ENCODE measurements at places on chromosomes 11 and 22.

DNA sequence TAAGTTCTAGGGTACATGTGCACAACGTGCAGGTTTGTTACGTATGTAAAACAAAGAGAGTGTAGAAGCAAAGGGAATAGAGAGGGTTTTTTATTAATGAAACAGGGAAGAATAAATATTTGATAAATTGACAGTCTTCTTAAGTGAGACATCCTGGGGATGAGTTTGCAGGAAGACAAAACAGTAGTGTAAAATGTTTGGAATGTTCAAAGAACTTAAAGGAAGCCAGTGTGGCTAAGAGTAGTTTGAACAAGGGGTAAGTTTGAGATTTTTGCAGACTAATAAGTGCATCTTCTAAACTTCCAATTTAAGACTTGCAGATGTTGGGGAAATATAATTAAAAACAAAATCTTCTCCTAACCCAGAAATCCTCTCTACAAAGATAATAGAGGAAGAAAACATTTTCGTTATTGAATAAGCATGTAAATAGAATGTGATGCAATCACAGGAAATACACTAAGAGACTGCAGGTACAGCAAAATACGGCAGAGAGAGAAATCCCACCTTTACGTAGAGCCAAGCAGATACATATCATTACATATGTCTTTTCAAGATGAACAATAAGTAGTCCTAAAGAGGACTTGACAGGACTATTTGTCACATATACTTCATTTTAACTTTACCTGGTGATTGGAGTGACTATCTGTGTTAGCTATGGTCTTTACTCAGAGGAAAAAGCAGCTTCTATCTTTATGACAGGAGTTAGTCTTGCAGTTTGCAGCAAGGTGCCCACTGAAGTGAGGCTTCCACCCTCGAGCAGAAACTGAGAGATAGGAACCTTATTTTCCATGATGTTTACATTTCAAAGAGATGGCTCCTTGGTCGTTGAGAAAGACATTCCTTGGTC, 402.1 kb downstream of the CNTN5 start:
- no peak for DNase-seq

DNA sequence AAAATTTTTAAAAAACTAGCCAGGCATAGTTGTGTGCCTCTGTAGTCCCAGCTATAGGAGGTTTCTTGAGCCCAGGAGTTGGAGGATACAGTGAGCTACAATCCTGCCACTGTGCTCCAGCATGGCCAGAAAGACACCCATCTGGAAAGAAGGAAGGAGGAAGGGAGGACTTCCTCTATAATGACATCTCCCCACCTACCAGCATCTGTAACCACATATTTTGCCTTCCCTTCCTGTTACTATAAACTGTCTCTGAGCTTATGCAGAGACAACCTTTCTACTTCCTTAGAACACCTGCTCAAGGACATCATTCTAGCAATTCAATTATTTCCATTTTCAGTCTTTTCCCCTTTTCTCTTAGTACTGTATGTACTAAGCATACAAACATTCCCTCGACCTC, 2.2 kb upstream of the NUP160 start:
- DNase-seq = no peak

GRCh38 chr11:84381666-84382065, 1095.5 kb upstream of the CCDC90B start:
- DNase-seq = no peak

DNA sequence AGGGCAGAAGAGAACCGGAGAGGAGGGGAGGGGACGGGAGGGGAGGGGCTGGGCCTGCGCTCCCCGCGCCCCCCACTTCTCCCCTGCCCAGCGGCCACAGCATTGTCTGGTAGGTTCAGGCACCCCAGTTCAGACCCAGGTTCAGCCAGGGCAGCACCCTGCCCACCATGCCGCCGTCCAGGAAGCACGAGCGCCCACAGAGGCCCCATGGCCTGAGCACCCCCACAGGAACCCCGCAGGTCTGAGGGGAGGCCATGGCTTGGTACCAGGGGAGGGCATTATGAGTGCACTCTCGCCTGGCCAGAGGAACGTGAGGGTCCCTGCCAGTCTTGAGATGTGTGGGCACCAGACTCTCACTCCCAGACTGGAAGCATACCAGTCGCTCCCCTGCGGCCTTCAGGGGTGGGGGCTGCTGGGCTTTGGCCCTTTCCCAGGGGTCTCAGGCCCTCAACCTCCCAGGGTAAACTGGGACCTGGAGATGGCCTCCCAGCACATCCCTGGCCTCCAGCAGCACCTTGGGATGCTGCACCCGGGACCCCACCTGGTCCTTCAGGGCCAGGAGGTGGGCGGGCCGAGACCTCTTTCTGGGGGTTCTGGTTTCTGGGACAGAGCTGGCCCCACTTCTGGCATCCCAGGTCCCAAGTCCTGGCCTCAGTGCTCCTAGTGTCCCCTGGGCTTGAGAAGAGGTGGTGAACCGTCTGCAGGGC, 597 bp upstream of the PLXNB2 start:
- no peak for DNase-seq

GRCh38 chr11:64220271-64220670, 5.7 kb downstream of the TRPT1 start:
- DNase-seq = no peak

DNA sequence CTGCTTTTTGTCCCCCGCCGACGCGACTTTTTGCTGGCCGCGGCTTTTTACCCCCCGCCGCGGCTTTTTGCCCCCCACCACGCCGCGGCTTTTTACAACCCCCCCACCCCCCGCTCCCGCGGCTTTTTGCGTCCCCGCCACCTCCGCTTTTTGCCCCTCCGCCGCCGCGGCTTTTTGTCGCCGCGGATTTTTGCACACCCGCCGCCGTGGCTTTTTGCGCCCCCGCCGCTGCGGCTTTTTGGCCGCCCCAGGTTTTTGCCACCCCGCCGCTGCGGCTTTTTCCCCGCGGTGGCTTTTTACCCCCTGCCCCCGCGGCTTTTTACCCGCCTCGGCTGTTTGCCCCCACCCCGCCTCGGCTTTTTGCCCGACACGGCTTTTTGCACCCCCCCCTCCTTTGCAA, 205.5 kb downstream of the CCT8L2 start:
- DNase-seq = no peak

GRCh38 chr22:32181043-32181442, 21.9 kb upstream of the C22orf42 start:
- DNase-seq = no peak

GRCh38 chr11:130947481-130947880, 31.2 kb upstream of the SNX19 start:
- DNase-seq = no peak

- DNase-seq = no peak
These were observed 494.4 kb upstream of the B3GAT1 start for GRCh38 chr11:134906356-134906955.

DNA sequence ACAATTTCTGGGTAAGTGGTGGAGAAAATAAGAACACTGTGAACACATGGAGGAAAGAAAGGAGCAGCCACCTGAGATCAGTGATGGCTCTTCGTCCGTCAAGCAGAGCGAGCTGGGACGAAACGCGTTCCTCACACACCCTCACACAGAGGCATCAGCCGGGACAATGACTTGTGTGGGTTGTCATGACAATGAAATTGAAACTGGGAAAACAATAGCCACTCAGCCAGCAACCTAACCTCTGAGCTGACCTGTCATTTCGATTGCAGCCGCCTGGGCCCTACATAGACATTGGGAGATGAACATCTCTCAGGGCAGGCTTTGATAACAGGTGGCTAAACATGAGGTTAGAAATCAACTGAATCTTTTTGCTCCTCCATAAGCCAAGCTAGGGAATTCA, 51.3 kb downstream of the TRIM29 start:
- no peak for DNase-seq

DNA sequence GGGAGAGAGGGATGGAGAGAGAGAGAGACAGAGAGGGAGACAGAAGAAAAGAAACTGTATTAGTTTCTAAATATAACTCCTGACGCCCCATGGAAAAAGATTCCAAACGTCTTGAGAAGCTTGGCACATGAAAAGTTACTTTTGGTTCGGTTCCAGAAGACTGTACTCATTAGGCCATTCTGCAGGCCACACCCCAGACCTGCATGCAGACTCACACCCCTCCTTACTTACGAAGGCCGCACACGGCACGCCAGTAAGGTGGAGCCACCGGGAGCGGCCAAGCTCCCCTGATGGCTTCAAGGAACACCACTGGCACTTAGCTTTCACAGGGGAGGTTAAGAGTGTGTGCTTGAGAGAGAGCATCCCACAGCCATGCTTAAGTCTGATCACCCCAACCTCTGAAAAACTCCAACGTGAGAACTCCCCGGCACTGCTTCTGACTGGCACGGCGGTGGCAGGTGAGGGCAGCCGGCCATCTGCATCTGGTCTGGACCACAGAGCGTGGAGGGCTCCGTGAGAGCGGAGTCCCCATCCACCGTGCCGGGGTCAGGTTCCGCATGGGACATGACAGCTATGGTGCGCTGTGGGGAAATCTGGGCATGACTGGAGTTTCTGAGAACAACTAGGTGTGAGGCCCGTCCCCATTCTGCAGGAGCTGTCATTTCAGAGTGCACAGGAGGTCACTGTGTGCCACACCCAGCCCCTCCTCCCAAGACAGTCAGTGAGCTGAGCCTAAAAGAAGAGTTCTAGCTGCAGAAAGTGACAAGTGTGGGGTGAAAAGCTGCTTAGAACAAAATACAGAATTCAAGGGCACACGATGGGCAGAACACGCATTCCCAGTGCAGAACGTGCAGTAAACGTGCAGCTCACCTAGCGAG, 62.4 kb downstream of the MYH9 start:
- DNase-seq = no peak

DNA sequence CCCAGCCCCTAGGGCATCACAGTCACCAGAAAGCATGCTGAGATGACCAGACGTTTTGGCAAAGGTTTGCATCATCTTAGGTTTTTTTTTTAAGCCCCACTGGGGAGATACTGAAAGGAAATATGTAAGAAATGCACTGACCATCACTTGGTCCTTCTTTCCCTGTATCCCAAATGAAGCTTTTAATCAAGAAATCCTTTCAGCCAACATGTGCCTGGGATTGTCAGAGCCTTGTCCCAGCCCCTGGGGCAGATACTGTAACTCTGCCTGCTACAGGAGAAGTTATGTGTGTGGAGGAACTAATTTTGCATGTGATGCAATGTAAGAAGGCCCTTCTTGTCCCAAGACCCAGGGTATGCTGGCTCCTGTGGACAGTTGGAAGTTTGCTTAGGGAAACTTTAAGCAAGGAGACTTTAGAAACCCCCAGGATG, 65.6 kb downstream of the PPFIBP2 start:
- no peak for DNase-seq

DNA sequence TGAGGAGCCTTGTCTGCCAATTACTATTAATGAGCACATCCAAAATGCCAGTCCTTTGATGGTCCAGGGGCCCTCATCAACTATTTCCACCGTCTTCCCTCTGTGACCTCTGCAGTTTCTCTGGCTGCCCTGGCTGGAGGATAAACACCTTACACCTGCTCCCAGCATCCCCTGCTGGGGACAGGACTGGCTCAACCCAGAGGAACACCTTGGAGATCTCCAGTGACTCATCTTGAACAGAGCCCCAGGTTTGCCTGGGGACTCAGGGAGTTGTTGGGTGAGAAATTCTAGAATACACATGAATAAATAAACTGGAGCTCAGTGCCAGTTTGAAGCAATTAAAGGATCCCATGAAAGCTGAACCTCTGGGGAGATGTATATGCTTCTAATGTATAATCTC, 24.0 kb upstream of the ELF5 start:
- no peak for DNase-seq

GRCh38 chr11:57639321-57640067, 10.2 kb downstream of the YPEL4 start:
- DNase-seq = no peak

GRCh38 chr11:104905271-104905670, 7.0 kb upstream of the CASP12 start:
- DNase-seq = no peak

GRCh38 chr11:364991-365725, 4.1 kb upstream of the B4GALNT4 start:
- no peak for DNase-seq

DNA sequence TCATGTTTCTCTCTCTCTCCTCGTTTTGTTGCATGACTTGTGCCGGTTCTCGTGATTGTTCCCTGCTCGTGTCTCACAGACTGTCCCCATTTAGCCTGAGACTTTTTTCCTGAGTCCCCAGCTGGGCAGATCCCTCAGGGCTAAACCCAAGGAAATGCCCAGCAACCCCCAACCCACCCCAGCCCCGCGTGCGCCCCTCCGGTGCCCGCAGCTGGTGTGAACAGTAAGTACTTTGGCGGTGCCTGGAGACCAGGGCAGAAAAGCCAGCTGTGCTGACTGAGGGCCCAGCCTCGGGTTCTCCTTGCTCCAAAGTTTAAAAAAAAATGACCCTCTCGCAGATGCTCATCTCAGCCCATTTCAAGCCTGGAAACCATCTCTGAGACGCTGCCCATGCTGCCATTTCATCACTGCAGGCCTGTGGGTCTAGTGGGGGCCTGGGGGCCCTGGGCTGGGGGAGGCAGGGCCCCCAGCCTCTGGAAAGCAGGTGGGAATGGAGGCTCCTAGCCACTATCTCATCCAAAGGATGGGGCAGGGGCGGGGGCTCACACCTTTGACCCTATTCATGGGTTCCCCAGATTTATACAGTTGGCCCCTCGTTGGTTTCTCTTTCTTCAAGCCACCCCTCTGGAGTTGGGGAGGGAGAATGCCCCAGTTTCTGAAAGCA, 41.8 kb downstream of the KCNC1 start:
- no peak for DNase-seq

DNA sequence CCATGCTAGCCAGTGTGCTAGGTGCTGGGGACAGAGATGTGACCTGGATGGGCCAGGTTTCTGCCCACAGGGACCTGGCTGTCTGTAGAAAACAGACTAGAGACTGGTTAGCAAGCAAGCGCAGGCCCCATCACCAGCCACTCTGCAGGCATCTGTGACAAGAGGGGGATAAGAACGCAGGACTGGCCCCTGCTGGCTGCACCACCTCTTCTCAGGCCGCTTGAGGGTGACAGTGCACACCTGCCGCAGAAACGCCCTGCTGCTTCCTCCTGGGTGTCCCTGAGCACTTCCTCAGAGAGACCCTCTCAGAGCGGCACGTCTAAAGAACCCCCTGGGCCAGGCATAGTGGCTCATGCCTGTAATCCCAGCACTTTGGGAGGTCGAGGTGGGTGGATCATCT, 5.9 kb upstream of the PICK1 start:
- no peak for DNase-seq

GRCh38 chr11:128662960-128663359, 30.9 kb upstream of the FLI1 start:
- DNase-seq = no peak

GRCh38 chr11:96295369-96295768, 47.6 kb downstream of the MAML2 start:
- no peak for DNase-seq

DNA sequence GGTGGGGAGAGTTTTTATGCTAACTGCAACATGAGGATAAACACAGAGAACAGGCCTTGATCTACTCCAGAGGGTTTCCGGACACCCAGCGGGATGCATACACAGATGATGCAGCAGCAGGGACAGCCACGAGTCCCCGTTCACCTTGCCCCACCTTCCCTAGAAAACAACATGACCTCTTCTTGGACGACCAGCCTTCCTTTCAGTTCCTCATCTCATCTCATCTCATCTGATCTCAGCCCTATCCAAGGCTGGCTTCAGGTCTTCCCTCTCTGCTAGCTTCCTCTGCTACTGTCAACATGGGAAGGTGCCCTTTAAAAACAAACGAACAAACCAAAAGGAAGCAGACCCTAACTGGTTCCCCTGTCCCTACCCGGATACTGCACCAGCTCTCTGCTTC, 1356.2 kb downstream of the TBC1D22A start:
- DNase-seq = no peak

GRCh38 chr11:77199137-77199745, 71.2 kb downstream of the MYO7A start:
- DNase-seq = no peak

- DNase-seq = no peak
These were observed 82.8 kb downstream of the NAT10 start for GRCh38 chr11:34188181-34188580.

All from stimulated activated CD8-positive, alpha-beta memory T cell treated with anti-CD3 and anti-CD28 coated beads, Interleukin-7, amount 100 ng/mL, for 24 hours (primary cell).